GM23248 (cell line): ENCODE measurements at places on chromosomes 12 and 14. TPM values are rescaled to one million over a fixed set of nuclear protein-coding genes. Genes with fewer than 3 reads are reported as not detected.

DNA sequence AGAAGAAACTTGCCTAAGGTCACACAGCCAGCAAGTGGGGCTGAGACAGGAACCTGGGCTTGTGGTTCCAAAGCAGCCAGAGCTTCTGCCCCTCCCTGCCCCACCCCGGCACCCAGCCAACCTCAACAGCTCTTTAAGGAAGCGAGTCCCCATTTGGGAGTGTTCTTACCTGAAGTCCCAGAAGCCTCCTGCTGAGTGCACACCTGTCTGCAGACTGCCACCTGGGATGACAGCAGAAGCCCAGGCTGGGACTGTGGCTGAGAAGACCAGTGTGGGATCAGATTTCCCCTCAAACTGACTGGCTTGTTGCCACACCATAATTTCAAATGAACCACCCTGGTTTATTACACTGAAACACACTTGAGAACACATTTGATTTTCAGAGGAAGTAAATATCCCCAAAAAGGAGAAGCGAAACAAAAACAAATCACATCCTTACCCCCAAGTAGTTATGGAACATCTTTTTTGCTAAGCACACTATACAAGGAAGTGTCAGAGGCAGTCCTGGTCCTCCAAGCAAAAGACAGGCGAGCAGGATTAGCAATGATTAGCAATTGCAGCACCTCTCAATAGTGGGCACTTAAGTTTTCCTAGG, 6.3 kb upstream of the RIN3 start:
- DNase-seq, result no peak

DNA sequence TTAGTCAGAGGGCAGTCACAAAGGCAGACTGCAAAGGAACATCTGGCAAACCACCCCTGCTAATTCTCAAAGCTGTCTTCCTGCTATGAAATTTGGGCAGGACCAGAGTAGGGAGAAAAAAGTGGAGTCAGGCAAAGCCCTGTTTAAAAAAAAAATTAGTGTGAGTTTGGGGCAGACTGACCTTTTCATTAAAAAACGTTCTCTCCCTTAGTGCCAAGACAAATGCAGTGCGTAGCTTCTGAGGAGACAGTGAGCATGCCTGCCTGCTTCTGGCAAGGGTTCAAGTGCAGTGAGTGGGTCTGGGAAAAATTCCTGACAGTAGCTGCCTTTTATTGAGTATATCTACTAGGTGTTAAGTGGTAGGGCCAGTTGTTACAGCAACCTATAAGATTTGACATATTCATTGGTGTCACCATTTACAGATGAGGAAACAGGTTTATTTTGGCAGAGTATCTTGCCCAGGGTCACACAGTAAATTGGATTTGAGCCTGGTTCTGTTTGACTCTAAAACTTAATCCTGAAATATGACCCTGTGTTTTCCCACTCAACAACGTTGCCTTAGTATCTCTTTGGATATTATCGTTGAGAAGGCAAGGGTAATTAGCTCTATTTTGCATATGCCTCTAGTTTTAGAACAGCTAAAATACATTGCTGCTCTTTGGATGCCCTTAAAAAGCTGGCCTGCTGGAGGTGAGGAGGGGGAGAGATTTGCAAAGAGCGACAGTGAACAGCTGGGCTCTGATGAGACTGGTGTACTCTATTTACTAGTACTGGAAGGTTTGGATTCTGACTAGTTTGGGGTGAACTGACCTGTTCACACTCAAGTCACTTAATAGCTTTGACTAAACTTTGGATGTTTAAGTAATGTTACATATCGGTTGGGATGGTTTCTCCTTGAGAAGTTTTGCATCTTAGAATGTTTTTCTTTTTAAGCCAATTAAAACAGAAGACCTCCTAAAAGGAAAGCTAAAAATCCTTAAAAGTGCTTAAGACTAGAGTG, 72.8 kb downstream of the PAPOLA start:
- peak; percentile 90 for DNase-seq

GRCh38 chr12:69064734-69065443, 131.9 kb upstream of the CPM start:
- DNase-seq, result no peak

GRCh38 chr14:90659156-90659555, 157.1 kb downstream of the TTC7B start:
- no peak for DNase-seq

DNA sequence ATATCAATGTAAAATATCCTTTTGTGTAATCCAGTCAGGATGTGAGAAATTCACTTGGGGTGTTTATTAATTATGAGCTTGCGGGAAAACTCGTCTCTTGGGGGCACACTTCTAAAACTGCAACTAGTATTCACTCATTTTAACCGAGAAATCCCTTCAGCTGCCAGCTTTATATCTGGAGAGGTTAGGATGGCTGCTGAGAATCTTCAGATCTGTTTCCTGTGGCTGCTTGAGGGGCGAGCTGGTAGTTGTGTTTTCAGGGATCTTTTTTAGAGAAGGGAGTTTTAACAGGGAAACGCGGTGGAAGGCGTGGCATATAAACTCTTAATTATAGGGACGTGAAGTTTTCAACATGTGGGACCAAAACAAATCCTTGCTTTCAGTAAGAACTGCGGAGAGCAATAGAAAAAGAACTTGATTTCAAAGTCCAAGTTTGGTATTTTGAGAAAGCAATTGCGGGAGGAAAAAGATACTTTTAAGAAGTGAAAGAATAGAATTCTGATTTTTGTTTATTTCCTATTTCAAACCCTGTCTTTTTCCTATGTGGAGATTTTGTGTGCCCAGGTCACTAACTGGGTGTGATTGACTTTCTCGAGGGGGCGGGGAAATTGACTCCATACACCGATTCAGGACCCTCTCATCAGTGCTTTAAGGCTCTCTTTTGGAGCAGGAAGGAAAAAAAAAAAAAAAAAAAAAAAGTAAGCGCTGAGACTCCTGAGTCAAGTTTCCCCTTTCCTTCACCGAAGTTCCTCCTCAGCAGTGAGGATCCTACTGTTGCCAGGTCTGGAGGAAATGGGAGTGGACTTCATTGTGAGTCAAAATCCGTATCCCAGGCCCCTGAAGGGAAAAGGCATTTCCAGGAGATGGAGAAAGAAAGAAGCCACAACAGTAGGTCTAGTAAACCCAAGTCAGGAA, 1.1 kb downstream of the PPFIBP1 start:
- DNase-seq, result peak; percentile 89

- peak; percentile 75 for DNase-seq
Observed at GRCh38 chr14:34722723-34723545, 8.5 kb upstream of the CFL2 start.

DNA sequence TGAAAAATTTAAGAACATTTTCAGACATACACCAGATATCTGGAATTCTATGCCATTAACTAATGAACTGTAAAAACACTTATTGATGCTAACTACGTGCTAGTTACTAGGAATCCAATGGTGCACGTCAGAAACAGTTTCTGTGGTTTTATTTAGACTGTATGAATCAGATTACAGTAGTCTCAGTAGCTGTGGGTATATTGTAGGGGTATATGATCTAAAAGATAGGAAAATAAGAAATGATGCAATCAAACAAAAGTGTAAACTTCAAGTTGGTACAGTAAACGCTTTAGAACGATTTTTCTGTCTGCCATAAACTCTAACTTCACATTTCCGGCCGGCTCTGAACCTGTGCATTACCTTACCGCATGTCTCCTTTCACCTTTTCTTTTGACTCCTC, 2.3 kb downstream of the ABCC9 start:
- no peak for DNase-seq

DNA sequence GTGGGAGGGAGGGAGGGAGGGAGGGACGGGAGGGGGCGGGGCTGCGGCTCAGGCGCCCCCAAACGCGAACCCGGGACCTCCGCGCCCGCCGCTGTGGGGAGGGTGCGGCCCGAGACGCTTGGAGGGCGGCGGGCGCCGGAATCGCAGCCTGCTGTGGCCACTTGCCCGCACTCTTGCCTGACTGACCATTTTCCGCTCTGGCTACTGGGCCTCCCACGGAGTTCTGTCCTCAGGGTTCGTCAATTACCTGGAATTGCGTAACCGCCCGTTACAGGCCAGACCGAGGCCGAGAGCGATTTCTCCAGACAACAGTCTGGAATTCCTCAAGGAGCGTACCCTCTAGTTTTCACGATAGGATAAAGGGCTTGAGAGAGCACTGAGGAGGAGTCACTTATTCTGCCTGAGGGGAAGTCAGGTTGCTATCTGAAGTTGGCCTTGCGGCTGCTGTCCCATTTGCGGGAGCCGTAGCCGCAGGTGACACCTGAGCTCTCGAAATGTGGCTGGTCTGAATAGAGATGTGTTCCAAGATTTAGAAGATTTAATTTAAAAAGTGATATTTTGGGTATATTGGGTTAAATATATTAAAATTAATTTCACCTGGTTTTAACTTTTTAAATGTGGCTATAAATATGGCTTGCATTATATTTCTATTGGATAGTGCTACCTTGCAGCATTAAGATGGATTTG, 446 bp upstream of the ZNF641 start:
- peak; percentile 89 for DNase-seq

GRCh38 chr12:25009496-25010092, 60.7 kb upstream of the BCAT1 start:
- DNase-seq, result no peak

DNA sequence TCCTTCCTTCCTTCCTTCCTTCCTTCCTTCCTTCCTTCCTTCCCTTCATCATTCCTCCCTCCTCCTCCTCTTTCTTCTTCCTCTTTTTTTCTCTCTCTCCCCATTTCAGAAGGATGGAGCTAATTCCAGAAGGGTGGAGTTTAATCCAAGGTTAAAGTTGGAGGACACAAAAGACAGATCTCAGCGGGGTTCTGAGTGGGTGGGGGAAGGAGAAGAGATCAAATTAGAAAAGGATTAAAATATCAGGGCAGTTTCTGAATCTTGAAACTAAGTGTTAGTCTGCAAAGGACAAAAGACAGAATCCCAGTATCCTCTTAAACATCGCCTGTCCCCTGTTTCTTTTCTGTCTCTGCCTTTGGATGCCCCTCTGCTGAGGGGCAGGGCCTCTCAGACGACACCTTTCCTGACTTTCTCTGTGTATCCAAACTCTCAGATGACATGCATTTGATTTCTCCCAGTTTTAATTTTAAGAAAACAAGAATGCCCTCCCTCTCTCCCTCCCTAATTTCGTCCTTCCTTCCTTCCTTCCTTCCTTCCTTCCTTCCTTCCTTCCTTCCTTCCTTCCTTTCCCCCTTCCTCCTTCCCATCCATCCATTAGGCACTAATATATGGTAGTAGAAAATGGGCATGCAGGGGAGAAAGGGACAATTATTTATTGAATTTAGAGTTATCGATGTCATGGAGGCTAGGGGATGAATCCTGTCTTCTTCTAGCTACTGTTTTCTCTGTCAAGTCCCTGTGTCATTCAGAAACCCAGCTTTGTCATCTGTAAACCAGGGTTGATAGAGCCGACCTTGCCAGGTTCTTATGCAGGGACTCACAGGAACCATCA, 269.1 kb downstream of the VRK1 start:
- DNase-seq, result no peak

DNA sequence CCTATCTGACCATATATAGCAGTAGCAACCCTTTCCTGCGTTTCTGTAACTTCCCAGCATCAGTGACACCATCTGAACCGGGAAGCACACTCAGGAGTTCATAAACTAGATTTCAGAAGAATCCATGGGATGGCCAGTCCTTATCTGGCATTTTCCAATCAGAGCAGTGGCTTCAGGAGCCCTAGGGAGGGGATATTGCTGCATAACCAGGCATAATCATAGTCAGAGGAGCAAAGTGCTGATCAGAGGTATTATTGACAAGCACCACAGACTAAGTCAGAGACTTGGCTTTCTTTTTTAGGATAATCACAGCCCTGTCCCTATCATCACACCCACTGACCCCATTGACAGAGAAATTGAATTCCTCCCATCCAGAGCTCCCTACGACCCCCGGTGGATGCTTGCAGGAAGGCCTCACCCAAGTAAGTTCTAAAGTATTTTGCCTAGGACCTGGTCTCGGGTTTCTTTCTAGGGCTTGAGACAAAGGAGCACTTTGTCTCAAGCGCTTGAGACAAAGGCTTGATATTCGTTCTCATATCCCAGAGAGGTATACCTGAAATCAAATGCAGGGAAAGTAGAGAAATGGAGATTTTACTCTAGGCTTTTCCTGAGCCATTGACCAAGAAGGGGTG, 55.1 kb downstream of the FOXN4 start:
- DNase-seq, result no peak

DNA sequence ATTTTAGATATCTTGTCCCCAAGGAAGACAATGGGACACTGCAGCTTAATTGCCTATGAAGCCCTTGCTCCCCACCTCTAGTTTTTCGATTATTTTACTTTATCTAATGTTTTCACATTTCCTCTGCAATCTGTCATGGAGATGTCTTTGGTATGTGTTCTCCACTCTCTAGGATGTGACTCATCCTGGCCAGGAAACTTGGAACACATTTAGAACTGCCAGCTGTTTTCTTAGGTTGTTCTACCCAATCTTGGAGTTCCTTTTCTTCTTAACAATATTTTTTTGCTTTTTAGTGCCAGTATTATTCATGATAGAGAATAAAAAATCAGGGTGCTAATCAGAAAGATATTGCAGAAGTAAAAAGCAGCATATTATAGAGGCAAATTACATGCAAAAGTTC, 101.7 kb upstream of the CLEC14A start:
- peak; percentile 88 for DNase-seq

DNA sequence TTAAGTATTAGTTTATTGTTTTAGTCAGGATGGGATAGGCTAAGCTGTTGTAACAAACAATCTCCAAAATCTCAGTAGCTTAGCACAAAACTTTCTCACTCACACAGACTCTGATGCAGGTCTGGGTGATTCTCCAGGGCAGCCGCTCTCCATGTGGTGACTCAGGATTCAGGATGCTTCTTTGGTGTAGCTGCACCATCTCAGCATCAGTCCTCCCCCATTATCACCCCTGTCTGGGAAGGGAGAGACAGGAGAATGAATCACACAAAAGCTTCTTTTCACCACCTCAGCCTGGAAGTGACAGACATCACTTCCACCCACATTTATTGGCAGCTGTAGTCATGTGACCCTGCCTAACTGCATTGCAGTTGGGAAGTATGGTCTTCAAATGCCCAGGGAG, 142.3 kb downstream of the DICER1 start:
- DNase-seq, result no peak

DNA sequence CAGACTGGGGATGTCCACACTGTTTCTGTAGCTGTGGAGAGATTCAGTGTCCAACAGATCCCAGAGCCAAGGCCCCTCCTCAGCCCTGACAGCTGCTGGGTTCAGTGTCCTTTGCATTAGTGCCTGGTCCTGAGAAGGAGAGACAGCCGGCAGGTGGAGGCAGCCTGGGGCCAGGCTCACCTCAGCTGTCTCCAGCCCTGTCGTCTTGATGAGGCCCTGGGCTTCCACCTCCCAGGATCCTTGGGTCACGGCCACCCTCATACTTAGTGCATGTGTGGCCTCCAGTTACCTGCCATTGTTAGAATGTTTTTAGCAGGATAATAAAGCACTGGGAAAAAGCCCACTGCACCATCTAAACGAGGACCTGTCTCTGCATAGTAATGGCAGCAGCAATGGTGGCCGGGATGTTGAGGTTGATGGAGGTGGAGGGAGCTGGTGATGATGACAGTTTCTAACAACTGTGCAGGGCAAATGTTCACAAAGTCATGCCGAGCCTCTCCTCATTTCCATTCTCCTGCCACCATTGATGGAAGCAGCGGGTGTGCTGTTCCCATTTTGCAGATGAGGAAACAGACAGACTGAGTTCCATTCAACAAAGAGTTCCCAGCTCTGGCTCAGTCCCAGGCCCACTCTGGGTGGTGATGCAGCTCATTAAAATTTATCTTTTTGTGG, 17.7 kb downstream of the ASB2 start:
- no peak for DNase-seq

GRCh38 chr14:39175445-39176262, 600 bp downstream of the PNN start:
- peak; percentile 59 for DNase-seq

GRCh38 chr12:106049105-106049504, 89.6 kb downstream of the NUAK1 start:
- no peak for DNase-seq

Gene ZNF740
- 2.8 and 3.9 TPM in 2 replicates for polyA plus RNA-seq

Gene TEAD4
- polyA plus RNA-seq, result 13.2 and 13.8 TPM in 2 replicates

Gene VWF
- polyA plus RNA-seq, result 0.03 and 0.14 TPM in 2 replicates

Gene TXNDC16
- 1.9 and 2.4 TPM in 2 replicates for polyA plus RNA-seq

Gene PZP
- polyA plus RNA-seq, result not detected in 2 replicates
